ENCODE measurements at places on chromosomes 12 and 14. TPM values are rescaled to one million over a fixed set of nuclear protein-coding genes. Genes with fewer than 3 reads are reported as not detected.
A peak's percentile ranks its signal among the peaks of the same experiment; 100 is the strongest.

Gene TAS2R8
- not detected for total RNA-seq

Gene NOVA1
- 3.7 TPM for total RNA-seq

Gene SLC38A4
- total RNA-seq: 2.8 TPM

Gene SLCO1B1
- total RNA-seq: not detected

Gene LRRC43
- 0.53 TPM for total RNA-seq

Gene HPD
- 0.91 TPM for total RNA-seq

Gene SYNDIG1L
- total RNA-seq: not detected

DNA sequence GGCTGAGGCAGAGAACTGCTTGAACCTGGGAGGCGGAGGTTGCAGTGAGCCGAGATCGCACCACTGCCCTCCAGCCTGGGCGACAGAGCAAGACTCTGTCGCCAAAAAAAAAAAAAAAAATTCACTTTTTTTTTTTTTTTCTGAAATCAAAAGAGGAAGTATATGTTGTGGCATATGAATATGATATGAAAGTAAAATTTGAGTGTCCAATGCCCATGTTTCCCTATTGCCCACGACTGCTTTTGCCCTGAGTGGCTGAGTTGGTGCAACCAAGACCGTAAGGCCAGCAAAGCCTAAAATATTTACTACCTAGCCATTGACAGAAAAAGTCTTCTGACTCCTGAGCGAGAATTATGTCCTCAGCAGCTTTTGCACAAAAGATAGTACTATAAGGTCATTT, 101.7 kb upstream of the PARP11 start:
- no peak overlapping the region for H3K27ac ChIP-seq
- H3K4me1 ChIP-seq: no peaks in the 10 kb centered on the region
- no peaks in the 10 kb centered on the region for H3K27me3 ChIP-seq
- no peak for DNase-seq
- H3K4me3 ChIP-seq: no peak overlapping the region
- no peaks in the 10 kb centered on the region for H3K36me3 ChIP-seq

GRCh38 chr12:96186607-96187301, 7.4 kb upstream of the ELK3 start:
- no peaks in the 10 kb centered on the region for H3K4me1 ChIP-seq
- H3K36me3 ChIP-seq: no peaks in the 10 kb centered on the region
- no peaks in the 10 kb centered on the region for H3K27me3 ChIP-seq

DNA sequence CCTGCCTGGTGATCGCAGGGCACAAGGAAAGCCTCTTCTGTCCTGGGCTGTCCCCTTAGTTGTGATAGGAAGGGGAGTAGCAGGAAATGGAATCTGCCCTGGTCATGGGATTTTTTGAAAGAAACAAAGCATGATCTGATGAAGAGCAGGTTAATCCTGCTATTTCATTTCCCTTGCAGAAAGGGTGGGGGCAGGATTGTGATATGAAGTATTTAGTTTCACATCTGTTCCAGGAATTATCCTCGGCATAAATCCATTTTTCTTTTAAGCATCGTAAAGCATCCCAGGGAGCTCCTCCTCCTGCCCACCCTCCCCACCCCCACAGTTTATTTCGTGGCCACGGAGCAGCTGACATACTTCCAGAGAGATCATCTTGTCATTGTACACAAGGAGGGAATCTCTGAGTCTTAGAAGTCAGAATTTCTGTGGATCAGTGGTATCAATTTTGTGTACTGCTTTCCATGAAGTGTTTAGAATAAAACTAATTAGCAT, 53.1 kb downstream of the TGFB3 start:
- DNase-seq: no peak
- H3K4me1 ChIP-seq: no peaks in the 10 kb centered on the region
- no peaks in the 10 kb centered on the region for H3K36me3 ChIP-seq

GRCh38 chr12:69645031-69645430, 34.3 kb upstream of the LRRC10 start:
- no peaks in the 10 kb centered on the region for H3K27me3 ChIP-seq
- H3K4me1 ChIP-seq: no peaks in the 10 kb centered on the region
- DNase-seq: no peak

GRCh38 chr14:76282581-76282980, 93.4 kb upstream of the ESRRB start:
- no peak overlapping the region for H3K27ac ChIP-seq
- H3K4me3 ChIP-seq: no peak overlapping the region
- DNase-seq: no peak

DNA sequence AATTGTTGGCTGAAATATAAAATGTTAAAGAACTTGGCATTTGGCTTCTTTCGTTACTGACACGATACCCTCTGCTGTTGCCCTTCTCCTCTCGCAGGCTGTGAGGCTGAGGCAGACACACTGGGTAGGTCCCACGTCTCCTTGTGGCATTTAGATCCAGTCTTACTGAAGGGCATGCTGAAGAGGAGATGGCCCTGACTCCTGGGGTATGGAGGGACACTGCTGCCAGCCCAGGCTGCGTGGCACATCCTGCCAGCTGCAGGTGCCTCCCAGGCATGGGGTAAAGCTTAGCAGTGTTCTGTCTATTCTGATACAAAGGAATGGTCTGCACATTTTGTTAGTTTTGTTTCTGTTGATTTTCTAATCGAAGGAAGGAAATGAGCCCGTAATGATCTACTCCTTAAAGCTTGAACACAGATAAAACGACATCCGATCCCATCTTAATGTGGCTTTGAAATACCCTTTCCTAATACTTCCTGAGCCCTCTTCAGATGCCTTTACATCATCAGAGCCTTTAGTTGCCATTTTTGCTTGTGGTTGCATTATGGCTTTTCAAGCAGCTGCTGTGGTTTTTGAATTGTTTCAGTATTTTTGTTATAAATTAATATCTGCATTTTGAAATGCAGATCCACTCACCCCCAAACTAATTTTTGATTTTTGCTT, 61.1 kb downstream of the WDR20 start:
- no peaks in the 10 kb centered on the region for H3K36me3 ChIP-seq
- no peaks in the 10 kb centered on the region for H3K27me3 ChIP-seq
- no peaks in the 10 kb centered on the region for H3K4me1 ChIP-seq
- no peak overlapping the region for H3K4me3 ChIP-seq
- H3K27ac ChIP-seq: no peak overlapping the region

DNA sequence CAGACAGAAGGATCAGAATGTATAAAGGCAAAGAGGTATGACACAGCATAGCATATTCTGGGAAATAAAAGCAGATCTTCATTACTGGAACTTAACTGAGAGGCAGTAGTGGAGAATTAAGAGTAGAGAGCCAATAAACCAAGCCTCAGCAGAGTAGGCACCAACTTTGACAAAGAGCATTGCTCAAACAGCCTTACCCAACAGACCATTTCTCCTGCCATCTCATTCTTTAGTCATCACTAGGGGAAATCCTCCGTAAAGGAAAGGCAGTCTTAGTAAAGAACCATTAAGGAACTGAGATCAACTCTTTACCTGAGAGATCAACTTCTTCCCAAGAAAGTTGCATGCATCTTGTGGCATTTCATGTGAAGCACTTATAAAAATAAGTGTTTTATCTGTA, 36.6 kb downstream of the SENP1 start:
- no peaks in the 10 kb centered on the region for H3K4me1 ChIP-seq
- no peak for DNase-seq
- H3K27ac ChIP-seq: no peak overlapping the region
- H3K36me3 ChIP-seq: peaks cover 6% of the 10 kb centered on the region

GRCh38 chr14:53874704-53875103, 81.9 kb downstream of the BMP4 start:
- no peaks in the 10 kb centered on the region for H3K27me3 ChIP-seq
- no peak overlapping the region for H3K27ac ChIP-seq
- H3K36me3 ChIP-seq: no peaks in the 10 kb centered on the region
- no peak overlapping the region for H3K4me3 ChIP-seq
- no peak for DNase-seq

GRCh38 chr14:102878970-102879460, 43.4 kb upstream of the AMN start:
- no peak overlapping the region for H3K4me3 ChIP-seq
- DNase-seq: peak; percentile 64
- no peaks in the 10 kb centered on the region for H3K4me1 ChIP-seq
- H3K27ac ChIP-seq: no peak overlapping the region

Measured in colonic mucosa (tissue), 4 donors.